NCI-H526 treated with DMSO at 0.1 percent for 48 hours (cell line): ENCODE measurements at places on chromosomes 5 and 9.
A peak's percentile ranks its signal among the peaks of the same experiment; 100 is the strongest.

DNA sequence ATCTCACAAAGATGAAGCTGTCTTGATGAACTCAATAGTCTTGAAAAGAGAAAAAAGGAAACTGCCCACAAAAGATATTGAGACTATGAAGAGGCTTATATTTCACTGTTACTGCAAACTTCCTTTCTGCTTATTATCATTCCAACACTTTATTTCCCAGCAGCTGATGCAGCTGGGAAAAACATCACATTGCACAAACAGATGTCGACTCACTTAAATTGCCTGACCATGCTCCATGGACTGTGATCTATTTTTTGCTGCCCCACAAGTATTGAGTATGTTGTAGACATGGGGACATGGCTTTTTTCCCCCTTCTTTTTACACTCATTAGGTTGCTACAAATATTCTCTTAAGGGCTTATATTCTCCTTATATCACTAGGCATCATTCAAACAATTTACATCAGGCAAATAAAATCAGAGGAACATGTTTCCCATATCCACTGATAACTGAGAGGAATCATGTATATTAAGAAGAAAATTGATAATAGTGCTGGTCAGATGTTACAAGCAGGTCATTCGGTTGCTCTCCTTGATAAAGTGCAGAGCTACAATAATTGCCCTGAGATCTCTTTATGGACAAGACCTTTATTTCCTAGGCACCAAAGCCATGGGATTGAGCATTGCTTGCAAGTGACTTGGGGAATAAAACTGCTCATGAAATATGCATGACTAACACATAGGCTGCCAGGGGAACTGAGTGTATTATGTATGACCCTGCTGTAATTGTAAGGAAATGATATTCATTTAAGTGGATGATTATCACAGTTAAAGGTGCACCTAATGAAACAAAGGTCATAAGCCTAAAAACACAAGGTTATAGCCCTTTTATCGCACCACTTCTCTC, 509.9 kb downstream of the ZNF608 start:
- DNase-seq, result peak; percentile 45

DNA sequence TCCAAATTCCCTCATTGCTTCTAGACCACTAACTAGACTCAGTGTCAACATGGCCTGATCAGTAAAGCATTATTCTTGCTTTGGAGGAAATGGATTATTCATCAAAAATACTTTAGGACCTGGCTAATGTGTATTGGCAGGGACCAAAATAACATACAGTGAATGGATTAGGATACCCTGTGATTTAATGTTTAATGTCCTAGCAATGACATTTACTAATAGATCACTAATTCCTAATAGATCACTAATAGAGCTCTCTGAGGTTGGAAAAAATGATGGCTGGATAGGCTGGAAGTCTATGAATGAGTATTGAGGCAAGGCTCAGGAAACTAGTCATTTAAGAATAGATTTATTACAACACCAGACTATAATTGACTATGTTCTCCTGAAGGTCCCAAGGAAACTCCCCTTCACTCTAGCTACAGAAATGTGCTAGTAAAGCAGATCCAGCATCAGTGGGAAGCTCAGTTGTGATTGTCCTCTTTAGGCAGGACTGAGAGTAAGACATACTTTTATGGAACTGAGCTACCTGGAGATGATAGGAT, 46.1 kb upstream of the CHSY3 start:
- DNase-seq, result no peak

DNA sequence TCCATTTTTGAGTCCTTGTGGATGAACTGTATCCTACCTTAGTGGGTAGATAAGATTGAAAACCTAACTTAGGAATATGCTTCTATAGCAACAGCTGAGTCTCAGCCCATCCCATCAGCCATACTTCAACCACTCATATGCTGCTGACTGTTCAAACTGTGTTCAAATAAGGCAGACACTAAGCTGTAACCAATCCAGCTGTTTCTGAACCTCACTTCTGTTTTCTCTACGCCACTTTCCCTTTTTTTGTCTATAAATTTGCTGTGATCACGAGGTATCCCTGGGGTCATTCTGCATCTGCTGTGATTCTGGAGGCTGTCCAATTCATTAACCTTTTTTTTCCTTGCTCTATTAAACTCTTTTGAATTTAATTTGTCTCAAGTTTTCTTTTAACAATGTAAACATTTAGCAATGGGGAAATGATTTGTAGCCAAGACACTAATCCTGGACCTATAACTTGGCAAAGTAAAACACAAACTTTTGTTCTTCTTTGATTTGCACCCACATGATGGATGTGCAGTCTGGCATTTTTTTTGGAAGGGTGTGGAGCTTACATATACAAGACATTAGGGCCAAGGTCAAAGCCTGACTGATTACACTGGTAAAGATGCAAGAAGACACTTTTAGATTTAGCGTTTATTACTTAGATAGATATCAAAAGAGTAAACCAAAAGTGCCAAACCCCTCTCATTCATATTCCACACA, 14.9 kb upstream of the SCGB3A2 start:
- no peak for DNase-seq

GRCh38 chr5:119681734-119682133, 52.4 kb downstream of the FAM170A start:
- no peak for DNase-seq

DNA sequence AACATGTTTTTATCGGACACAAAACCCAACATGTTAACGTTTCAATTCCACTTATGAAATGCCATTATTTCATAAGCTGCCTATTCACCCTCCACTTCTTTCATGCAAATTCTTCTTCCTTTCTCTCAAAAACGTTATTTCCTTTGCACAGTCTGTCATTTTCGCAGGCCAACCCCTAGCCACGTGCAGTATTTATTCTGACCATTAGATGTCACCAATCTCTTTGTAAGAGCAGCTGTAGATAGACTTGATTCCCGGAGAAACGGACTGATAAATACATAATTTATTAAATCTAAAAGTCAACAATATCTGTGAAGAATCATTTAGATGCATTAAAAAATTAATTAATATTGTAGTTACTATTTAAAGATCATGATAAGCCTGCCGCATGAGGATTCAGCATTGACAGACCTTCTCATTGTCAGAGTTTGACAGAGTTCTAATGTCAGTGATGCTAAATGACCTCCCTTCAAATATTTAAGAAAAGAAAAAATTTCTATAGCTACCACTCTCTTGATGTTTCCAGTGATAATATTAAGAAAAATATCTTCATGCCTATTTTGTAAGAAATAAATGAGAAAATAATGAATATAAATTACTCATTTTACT, 933.6 kb downstream of the CDH12 start:
- DNase-seq, result peak; percentile 64

DNA sequence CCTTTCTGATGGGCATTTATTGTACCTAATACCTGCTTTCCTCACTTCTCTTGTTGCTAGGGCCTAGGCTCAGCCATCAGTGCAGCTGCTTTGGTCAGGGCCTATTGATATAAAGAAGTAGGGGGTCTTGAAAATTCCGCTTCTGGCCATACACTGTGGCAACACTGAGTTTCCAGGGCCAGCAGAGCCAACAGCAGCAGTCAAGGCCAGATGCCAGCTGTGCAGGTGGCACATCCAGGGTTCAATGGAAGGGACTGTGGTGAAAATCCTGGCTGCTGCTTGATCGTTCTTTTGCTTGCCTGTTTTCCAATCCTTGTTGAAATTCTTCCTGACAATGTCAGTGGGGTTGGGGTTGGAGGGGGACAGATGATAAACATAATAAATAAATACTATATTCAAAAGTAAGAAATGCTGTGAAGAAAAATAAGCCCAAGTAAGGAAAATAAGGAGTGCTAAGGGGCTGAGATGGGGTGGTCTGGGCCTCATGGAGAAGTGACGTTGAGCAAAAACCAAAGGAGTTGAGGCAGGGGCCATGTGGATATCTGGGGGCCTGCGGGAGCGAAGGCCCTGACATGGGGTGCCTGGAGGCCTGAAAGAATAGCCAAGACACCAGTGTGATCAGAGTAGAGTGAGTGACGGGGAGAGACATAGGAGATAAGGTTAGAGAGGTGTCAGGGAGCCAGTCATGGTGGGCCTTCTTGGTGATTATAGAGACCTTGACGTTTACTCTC, 91.0 kb upstream of the ALDH1B1 start:
- no peak for DNase-seq

GRCh38 chr9:98614941-98615340, 93.8 kb downstream of the GABBR2 start:
- DNase-seq, result no peak

GRCh38 chr9:12689233-12689632, 4.0 kb upstream of the TYRP1 start:
- DNase-seq, result no peak
